Activated naive CD8-positive, alpha-beta T cell treated with anti-CD3 and anti-CD28 coated beads, Interleukin-2, amount 10 ng/mL, durations not matched to agents 7 days and 5 days (primary cell): ENCODE measurements at places on chromosomes 5 and 9. TPM values are rescaled to one million over a fixed set of nuclear protein-coding genes. Genes with fewer than 3 reads are reported as not detected.

Gene PDE6A
- total RNA-seq = not detected

Gene GPR151
- not detected for total RNA-seq

Gene PLEKHG4B
- 0.03 TPM for total RNA-seq

Gene IL4
- 1.8 TPM for total RNA-seq

Gene LCN9
- not detected for total RNA-seq

Gene CD274
- 9.8 TPM for total RNA-seq

Gene MACIR
- 5.4 TPM for total RNA-seq

Gene TUSC1
- not detected for total RNA-seq

Gene DNAJB5
- total RNA-seq = 3.3 TPM

- H3K27me3 ChIP-seq = no peaks in the 10 kb centered on the region
- peaks cover 16% of the 10 kb centered on the region for H3K36me3 ChIP-seq
- no peak overlapping the region for H3K4me3 ChIP-seq
- DNase-seq = no peak
Observed at GRCh38 chr9:134146774-134147493, 11.1 kb downstream of the WDR5 start.

GRCh38 chr9:32854271-32854670 is 70.9 kb downstream of the TMEM215 start:
- H3K36me3 ChIP-seq = no peaks in the 10 kb centered on the region
- DNase-seq = no peak
- H3K27ac ChIP-seq = no peak overlapping the region
- H3K4me1 ChIP-seq = no peaks in the 10 kb centered on the region
- H3K4me3 ChIP-seq = no peak overlapping the region
- peaks cover 10% of the 10 kb centered on the region for H3K27me3 ChIP-seq

- peaks cover 19% of the 10 kb centered on the region for H3K4me1 ChIP-seq
- H3K36me3 ChIP-seq = no peaks in the 10 kb centered on the region
- no peak overlapping the region for H3K4me3 ChIP-seq
- DNase-seq = no peak
- H3K27ac ChIP-seq = no peak overlapping the region
Observed at GRCh38 chr9:68983522-68984424, 30.1 kb downstream of the PRKACG start.

- H3K27me3 ChIP-seq = peaks cover 16% of the 10 kb centered on the region
- H3K4me1 ChIP-seq = peaks cover 15% of the 10 kb centered on the region
- no peak for DNase-seq
Observed at GRCh38 chr5:141825241-141825671, 53.0 kb downstream of the PCDH1 start.

GRCh38 chr5:93189707-93190120 is 391.3 kb downstream of the NR2F1-AS1 start:
- H3K27ac ChIP-seq = no peak overlapping the region
- no peaks in the 10 kb centered on the region for H3K36me3 ChIP-seq
- H3K4me3 ChIP-seq = no peak overlapping the region
- DNase-seq = no peak

DNA sequence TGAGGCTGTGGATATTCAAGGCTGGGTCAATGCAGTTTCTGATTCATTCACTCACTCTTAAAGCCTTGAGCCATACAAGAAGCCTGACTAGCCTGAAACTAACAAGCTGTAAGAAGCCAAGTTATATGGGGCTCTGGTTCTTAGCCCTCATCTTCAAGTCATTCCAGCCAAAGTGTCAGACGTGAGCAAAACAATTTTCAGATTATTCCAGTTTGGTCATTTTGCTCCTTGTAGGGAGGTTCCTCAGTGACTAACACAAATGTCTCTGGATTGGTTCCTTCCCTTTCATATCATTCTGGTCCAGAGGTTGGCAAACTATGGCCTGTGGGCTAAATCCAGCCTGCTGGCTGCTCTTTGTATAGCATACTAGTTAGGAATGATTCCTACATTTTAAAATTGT is 12.5 kb upstream of the SHOC1 start:
- H3K36me3 ChIP-seq = peaks cover 4% of the 10 kb centered on the region
- H3K4me3 ChIP-seq = no peak overlapping the region
- no peak overlapping the region for H3K27ac ChIP-seq
- DNase-seq = no peak

DNA sequence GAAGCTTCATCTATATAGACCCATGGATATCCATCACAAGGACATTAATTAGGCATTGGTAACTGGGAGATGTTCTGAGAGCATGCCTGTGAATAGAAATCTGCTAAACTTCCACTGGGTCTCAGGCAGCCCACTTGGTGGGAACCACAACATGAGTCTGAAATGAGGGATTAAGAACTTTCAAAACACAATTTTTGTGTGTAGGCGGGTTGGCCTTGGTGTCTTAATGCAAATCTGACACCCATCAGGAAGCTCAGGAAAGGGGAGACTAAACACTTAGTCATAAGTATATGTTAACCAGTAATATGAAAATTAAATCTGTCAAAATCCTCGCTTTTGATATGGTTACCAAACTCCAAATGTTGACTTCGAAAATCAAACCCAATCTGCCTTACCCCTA is 113.2 kb downstream of the FANCC start:
- no peak for DNase-seq
- no peak overlapping the region for H3K4me3 ChIP-seq
- H3K27me3 ChIP-seq = no peaks in the 10 kb centered on the region
- H3K27ac ChIP-seq = no peak overlapping the region
- H3K36me3 ChIP-seq = peaks cover 4% of the 10 kb centered on the region

GRCh38 chr5:132209901-132210545 is 17.6 kb downstream of the P4HA2 start:
- H3K4me1 ChIP-seq = peaks cover 2% of the 10 kb centered on the region
- no peak overlapping the region for H3K27ac ChIP-seq
- H3K4me3 ChIP-seq = no peak overlapping the region
- peaks cover 10% of the 10 kb centered on the region for H3K36me3 ChIP-seq
- H3K27me3 ChIP-seq = no peaks in the 10 kb centered on the region

GRCh38 chr5:119996128-119996527 is 366.8 kb downstream of the FAM170A start:
- H3K27me3 ChIP-seq = no peaks in the 10 kb centered on the region
- no peaks in the 10 kb centered on the region for H3K4me1 ChIP-seq
- H3K4me3 ChIP-seq = no peak overlapping the region
- no peaks in the 10 kb centered on the region for H3K36me3 ChIP-seq
- no peak overlapping the region for H3K27ac ChIP-seq

DNA sequence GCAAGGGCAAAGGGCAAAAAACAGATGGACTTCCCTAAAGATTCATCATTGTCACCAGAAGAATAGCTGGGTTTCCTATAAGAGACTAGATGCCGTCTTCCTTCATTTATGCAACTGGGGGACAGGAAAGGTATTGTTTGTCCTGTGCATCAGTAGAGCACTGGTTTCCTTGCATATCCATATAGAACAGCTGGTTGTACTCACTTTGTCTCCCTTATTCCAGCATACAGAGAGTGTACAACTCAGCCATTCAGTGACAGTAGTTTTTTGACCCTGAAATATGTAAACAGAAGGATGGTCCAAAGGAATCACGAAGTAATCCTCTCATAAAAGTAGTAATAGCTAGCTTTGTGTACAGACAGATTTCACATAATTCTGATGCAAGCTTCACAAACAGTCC is 22.5 kb upstream of the MAST4 start:
- no peak for DNase-seq
- no peaks in the 10 kb centered on the region for H3K36me3 ChIP-seq
- peaks cover 15% of the 10 kb centered on the region for H3K27me3 ChIP-seq
- H3K4me3 ChIP-seq = no peak overlapping the region
- H3K27ac ChIP-seq = no peak overlapping the region

GRCh38 chr5:14896131-14896530 is 24.6 kb upstream of the ANKH start:
- no peak overlapping the region for H3K27ac ChIP-seq
- peaks cover under 1% of the 10 kb centered on the region for H3K27me3 ChIP-seq
- H3K4me1 ChIP-seq = no peaks in the 10 kb centered on the region

DNA sequence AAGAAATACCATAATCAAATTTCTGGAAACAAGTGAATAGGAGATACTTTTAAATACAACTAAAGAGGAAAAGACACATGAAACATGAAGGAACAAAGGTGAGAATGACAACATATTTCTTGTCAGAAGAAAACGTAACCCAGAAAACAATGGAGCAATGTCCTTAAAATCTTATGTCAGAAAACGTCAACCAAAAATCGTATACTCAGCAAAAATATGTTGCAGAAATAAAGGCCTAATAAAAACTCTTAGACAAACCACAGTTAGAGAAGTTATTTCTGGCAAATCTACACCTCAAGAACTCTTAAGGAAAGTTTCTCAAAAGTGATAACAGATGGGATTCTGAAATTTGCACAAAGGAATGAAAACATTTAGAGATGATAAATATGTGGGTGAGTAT is 66.3 kb upstream of the FBXL7 start:
- H3K27ac ChIP-seq = no peak overlapping the region
- no peaks in the 10 kb centered on the region for H3K36me3 ChIP-seq
- H3K27me3 ChIP-seq = no peaks in the 10 kb centered on the region

DNA sequence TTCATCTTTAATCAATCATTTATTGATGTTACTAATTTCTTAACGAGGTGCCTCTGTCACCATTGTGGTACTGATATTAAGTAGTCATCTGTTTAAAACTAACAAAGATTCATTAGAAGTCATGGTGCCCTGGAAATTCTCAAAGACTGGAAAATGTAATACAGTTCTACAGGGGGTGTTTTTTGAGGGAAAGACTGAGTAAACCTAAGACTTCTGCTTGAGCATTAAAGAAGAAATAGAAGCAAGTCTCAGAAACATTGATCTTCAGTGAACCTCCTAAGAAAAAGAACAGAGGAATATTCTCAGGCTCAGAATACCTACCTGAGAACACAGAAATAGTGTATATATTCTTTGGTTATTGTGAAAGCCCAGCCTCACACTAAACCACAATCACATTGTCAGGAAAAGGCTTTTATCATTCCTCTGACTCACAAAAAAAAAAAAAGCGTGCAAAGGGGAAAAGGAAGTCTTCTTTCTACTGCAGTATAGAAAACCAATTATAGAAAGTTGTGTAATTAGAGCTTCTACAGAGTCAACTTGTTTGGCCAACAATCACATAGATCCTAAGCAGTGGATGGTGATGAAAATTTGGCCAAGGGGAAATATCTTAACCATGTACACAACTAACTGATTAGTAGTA is 60.8 kb downstream of the HINT1 start:
- no peak overlapping the region for H3K4me3 ChIP-seq
- H3K36me3 ChIP-seq = no peaks in the 10 kb centered on the region
- peaks cover 15% of the 10 kb centered on the region for H3K4me1 ChIP-seq
- no peak for DNase-seq
- peaks cover 5% of the 10 kb centered on the region for H3K27me3 ChIP-seq
- no peak overlapping the region for H3K27ac ChIP-seq

DNA sequence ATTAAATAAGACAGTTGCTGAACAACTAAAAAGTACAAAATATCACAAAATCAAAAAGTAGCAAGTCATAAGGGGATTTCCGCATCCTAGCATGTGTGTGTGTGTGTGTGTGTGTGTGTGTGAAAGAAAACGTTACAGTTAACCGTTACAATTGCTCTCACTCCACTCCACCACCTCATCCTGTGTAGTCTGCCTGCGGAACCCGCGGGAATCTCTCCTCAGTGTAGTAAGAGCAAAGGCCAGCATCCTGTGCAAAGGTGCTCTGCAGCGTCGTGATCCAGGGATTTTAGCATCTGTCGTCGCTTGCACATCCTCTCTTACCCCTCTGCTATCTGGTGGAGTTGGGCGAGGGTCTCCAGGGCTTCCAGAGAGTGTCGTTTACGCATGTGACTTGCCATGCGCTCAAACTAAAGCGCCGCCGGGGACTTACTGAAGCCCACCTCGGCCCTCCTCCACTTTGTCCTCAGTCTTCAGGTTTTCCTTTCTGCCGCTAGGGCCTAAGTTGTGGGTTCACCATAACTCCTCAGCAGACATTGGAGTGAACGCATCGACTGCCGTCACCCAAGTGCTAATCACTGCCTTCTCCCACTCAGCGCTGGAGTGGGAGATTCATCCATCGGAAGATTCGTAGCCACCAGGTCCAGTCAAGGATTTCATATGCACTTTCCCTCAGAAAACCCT is 3.9 kb downstream of the CDKN2B start:
- H3K4me1 ChIP-seq = peaks cover 23% of the 10 kb centered on the region
- peak; percentile 37 for DNase-seq
- peak overlapping the region; percentile 36 for H3K4me3 ChIP-seq
- peaks cover 86% of the 10 kb centered on the region for H3K27me3 ChIP-seq
- no peak overlapping the region for H3K27ac ChIP-seq
- H3K36me3 ChIP-seq = peaks cover 8% of the 10 kb centered on the region
